C1 segment of cervical spinal cord (tissue), 14 donors: ENCODE measurements at places on chromosomes 7 and 10.

DNA sequence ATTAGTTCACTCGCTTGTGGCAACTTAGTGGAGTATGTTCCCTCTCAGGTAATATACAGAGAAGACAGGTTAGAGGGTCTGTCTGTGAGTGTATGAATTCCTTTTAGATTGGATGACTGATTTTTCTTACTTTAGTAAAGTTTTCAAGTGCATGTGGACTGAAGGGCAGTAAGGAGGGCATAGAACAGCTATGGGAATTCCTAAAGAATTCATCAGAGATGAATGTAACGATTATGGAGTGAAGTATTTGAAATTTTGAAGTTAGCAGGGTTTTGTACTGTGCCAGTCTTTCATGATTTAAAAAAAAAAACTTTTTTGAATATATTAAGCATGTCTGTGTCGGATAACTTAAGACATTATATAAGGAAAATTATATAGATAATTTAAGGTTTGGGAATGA lies 15.5 kb downstream of the MAPK8 start:
- DNase-seq = no peak

DNA sequence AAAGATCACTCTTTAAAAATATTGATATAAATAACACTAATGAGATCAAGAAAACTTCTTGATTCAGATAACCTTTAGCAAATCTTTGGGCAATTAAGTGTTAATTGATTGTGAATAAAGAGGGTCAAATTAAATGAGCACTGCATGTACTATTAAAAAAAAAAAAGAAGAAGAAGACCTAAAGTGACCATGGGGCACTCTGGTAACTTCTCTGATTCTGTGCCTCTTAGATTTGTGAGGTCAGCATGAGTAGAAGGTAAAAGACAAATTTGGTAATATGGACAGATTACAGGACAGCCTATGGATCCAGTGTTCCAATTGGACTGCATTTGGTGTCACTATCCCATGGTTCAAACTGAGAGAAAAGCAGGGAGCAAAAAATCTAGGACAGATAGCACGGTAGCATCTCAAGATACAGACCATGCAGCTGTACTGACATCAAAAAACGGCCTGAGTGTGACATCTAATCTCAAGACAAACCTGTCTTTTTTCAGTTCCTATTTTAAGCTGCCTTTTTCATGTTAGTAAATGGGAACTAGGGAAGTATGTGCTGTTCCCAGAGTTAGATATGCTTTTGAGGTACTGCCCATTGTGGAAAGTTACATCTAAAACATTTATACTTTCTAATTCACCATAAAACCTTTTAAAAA lies 128.0 kb downstream of the KCND2 start:
- DNase-seq = no peak

DNA sequence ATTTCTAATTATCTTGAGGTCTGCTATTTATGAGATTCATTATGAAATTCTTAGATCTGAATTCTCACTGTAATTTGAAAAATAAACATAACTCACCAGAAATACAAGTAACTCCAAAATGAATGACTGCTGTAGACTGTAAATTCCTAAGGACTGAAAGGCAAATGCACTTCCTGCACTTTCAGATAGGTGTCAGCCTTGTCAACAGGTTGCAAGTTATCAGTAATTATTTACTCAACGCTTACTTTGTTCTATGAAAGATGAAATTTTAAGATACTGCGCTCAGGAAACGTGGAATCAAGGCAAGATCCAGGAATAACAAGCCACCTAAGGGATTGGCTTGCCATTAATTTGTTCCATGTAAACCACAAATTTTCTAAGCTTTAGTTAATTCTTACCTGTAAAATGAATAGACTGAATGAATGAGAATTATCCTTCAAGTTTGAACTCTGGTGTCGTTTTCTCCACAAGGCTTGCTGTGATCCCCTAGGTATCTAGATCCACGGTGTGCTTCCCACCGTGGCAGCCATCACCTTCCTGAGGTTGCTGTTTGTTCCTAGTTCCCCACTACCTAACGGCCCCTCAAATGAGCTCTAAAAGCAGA lies 12.6 kb downstream of the DHX32 start:
- no peak for DNase-seq

GRCh38 chr10:11729790-11730315 lies 12.3 kb upstream of the ECHDC3 start:
- no peak for DNase-seq

- no peak for DNase-seq
These were observed 51.8 kb upstream of the BMPER start for GRCh38 chr7:33853361-33854062.

GRCh38 chr10:57987055-57987721 lies 280.5 kb downstream of the IPMK start:
- DNase-seq = no peak

DNA sequence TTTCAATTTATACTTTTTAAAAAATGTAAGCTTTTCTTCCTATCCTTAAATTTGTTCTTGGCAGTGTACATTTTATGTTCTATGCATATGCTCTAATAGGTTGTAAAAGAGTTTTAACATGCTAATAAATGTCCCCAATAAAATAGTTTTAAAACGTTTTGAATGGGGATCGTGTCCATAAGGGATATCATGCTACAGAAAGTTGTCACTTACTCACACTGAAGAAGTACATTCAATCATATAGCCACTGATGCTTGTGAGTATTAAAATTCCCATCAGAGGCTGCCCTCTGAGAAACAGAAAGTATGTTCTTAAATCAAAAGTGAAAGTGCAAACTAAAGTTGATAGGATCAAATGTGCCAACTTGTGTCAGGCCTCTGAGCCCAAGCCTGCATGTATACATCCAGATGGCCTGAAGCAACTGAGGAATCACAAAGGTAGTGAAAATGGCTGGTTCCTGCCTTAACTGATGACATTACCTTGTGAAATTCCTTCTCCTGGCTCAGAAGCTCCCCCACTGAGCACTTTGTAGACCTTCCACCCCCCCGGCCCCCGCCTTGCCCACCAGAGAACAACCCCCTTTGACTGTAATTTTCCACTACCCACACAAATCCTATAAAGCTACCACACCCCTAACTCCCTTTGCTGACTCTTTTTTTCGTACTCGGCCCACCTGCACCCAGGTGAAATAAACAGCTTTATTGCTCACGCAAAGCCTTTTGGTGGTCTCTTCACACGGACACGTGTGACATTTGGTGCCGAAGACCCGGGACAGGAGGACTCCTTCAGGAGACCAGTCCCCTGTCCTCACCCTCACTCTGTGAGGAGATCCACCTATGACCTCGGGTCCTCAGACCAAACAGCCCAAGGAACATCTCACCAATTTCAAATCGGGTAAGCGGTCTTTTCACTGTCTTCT lies 877 bp upstream of the NOD1 start:
- no peak for DNase-seq

GRCh38 chr7:24233386-24233785 lies 50.6 kb upstream of the NPY start:
- DNase-seq = no peak

- DNase-seq = no peak
These were observed 6.4 kb downstream of the AGBL3 start for GRCh38 chr7:134992626-134993179.

- DNase-seq = no peak
These were observed 134.2 kb downstream of the ELAPOR2 start for GRCh38 chr7:86925221-86925620.

DNA sequence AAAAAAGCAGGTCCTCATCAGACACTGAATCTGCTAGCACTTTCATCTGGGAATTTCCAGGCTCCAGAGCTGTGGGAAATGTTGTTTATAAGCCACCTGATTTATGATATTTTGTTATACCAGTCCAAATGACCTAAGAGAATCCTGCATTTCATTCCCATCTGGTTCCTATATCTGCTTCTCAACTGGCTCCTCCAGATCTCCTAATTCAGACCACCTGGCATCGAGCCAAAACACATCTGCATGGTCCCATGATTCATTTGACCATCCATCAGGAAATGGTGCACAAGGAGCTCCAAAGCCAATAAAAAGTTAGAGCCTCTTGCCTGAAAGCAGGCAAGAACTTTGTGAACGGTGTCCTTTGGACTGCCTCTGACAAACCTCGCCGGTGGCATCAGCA lies 108.9 kb downstream of the IPMK start:
- DNase-seq = no peak

DNA sequence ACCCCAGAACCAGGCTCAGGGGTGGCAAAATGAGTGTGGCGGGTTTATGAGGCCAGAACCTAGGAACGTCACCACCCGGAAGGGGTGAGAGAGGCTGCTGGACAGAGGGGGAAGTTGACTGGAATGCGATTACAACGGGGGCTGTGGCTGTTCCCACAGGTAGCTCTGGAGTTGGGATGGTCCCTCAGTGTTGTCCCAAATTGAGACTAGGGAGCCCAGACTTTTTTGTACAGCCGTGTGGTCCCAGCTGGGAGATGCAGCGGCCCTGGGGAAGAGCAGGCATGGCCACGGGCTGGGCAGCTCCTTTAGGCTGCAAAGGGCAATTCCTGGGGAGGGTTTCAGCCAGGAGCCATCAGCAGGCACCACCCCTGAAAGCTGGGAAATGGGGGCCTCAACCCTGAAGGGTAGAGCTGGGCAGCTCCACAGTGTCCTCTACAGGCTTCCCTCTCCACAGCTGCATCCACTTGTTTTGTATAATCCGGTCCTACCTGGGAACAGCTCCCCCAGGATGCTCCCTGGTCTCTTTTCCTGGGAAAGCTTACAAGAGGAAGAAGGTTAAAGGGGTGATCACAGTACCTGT lies 11.0 kb upstream of the GDF10 start:
- no peak for DNase-seq

DNA sequence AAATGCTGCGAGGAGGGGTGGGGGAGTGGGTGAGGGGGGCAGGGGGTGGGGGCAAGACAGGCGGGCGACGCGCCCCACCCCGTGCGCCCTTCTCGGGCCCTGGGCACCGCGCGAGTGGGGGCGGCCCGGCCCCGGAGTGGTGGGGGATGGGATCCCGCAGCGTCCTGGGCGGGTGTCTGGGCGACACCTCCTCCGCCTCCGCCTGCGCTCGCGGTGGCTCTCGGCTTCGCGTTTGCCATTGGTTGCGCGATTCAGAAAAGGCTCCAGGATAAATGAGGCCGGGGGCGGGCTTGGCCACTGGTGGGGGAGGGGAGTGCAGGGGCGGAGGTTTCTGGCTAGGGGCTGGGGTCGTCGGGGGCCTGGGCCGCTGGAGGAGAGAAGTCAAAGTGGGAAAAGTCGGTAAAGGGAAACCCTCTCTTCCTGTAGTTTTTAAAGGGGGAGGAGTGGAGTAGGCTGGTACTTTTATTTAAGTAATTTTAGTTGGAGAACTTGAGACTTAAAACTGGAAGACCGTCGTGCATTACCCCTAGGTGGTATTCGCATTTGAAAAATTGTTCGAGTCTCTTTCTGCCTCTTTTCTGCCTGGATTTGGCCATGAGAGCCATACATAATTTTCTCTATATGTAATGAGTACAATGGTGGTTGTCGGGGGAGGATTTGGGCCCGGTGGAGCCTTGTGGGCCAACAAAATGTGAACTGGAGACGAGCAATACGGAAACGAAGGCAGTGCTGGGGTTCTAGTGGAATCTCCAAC lies 992 bp upstream of the IGF2BP3 start:
- DNase-seq = no peak

DNA sequence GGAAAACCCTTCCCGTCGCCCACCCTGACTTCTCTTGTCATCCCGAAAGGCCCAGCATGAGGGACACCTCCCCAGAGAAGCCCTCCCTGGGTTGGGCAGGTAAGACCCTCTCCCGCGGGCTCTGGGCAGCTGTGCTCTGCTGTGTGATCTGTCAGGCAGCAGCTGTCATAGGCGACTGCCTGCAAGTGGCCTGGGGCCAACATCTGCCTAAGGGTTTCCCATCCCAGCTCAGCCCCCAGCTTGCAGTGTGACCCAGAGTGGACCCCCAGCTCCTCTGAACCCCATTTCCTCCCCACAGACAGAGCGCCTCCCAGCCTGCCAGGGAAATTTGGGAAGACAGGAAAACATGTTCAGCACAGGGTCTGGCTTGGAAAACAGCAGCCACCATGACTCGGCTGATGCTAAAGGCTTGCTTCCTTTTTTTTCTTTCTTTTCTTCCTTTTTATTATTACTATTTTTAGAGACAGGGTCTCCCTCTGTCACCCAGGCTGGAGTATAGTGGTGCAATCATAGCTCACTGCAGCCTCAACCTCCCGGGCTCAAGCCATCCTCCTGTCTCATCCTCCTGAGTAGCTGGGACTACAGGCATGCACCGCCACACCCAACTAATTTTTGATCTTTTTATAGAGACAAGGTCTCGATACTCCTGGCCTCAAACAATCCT lies 18.3 kb upstream of the TNRC18 start:
- no peak for DNase-seq

DNA sequence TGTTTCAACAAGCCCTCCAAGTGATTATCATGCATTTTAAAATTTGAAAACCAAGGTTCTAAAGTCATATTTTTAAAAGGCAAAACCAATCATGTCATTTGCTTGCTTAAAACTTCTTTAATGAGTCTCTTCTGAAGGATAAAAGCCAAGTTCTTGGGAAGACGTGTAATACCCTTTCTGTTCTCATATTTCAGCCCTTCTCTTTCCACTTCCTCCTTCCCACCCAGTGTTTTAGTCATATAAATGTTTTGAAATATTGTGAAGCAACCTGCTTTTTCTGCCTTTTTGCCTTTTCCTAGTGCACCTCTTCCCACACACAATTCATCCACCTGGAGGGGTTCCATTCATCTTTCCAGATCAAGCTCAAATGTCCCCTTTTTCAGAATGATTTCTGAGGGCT lies 211.1 kb upstream of the LRRTM3 start:
- no peak for DNase-seq

DNA sequence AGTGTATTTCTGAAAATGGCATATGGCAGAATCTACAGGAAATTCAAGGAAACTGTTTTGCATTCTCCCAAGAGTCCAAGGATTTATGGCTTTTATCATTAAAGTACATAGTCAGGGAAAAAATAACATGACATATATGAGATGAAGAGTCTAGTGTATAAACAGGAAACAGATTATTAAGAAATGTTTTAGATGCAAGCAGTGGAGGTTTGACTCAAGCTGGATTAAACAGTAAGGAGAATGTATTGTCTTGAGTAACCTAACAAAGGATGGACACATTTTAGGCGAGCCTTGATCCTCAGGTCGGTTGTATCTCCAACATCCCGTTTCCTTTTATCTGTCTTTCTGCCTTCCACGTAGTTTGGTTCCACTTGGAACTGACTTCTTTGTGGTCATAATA lies 17.9 kb downstream of the OR6B1 start:
- no peak for DNase-seq

DNA sequence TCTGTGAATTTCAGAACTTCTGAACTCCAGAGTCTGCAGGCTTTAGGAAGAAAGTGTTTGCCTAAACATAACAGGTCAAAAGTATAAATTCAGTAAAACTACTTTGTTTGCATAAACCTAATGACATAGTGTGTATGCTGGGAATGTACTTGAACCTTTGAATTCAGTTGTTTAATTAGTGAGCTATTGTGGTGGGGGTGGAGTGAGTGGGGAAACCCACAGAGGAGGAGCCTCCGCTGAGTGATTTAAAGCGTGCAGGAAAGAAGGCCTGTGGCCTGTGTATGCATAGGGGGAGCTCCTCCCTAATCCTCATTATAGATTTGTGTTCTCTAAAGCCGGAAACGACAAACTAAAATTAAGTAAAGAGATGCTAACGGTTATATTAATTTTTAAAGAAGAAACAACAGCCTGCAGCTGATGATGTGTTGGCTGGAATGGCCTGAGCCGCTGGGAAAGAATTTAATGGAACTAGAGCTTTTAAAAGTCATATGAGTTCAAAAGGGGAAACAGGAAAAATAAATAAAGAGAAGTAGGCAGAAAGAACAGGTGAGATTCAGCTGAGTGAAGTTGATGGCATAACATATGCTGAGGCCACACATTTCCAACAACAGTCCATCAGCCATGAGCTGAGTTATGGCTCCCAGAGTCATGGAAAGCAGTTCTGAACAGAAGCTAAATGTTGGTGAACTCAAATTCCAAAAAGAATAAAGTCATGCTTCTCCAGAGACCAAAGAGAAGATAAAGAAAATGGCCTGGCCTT lies 595.0 kb downstream of the GRM8 start:
- no peak for DNase-seq

- DNase-seq = no peak
These were observed 10.4 kb upstream of the BAMBI start for GRCh38 chr10:28666751-28667467.
